Right lung (tissue), 10 donors: ENCODE measurements at places on chromosomes 6 and 20. TPM values are rescaled to one million over a fixed set of nuclear protein-coding genes. Genes with fewer than 3 reads are reported as not detected.

DNA sequence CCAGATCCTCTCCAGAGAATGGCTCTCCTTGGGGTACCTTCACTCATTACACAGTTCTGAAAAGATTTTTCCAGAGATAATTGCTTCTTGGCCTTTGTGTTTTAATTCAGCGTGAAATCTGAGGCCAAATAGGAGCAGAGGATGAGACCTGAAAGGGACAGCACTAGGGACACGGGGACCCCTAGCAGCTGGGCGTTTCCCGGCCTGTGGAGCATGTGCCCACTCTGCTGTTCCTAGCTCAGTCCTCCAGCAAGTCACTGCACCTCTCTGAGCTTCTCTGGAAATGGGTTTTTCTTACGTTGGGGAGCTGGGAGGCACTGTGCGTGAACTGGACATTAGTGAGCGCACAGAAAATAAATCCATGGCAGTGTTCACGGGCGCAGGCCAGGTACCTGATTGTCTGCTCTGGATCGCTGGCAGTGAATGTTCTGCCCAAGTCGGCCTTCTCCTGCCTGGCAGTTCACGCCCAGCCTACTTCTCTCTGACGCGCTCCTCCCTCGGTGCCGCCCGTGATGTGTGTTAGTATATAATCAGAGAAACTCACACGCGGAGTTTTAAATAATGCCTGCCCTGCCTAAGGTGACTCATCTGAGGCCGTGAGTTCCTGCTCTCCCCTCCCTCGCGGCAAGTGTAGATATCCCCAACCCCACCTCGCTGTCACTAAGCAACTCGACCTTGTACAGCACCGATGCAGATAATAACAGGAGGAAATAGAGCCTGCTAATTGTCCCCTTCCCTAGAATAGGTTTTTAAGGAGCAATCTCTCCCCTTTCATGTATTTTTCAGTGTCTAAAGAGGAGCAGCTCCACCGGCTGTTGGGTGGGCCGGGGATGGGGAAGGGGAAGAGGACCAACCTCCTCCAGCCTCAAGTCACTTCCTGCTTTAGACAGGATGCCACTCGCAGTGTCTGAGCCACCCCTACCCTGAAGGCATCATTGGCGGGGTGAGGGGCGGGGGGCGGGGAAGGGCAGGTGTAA is 2.7 kb upstream of the TUBB2A start:
- DNase-seq, result no peak

PACSIN1 gene
- 0.76 TPM for polyA plus RNA-seq

DNA sequence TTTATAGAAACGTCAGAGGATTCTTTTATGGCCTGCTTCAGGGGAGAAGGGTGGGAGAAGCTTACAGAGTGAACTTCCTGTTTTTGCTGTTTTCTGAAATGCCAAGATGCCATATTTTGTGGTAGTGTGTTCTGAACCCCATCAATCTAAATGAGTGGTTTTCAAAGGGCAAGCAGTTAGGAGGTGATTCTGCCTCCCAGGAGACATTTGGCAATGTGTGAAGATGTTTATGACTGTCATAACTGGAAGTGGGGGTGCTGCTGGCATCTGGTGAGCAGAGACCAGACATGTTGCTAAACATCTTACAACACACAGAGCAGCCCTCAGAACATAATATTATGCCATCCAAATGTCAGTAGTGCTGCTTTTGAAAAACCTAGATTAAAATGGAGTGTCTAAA is 6.0 kb upstream of the PRL start:
- no peak for DNase-seq

GRCh38 chr6:87968435-87969278 is 79.0 kb upstream of the SPACA1 start:
- peak; percentile 12 for DNase-seq

GRCh38 chr6:134183844-134184243 is 131.4 kb upstream of the SLC2A12 start:
- DNase-seq, result no peak

DNA sequence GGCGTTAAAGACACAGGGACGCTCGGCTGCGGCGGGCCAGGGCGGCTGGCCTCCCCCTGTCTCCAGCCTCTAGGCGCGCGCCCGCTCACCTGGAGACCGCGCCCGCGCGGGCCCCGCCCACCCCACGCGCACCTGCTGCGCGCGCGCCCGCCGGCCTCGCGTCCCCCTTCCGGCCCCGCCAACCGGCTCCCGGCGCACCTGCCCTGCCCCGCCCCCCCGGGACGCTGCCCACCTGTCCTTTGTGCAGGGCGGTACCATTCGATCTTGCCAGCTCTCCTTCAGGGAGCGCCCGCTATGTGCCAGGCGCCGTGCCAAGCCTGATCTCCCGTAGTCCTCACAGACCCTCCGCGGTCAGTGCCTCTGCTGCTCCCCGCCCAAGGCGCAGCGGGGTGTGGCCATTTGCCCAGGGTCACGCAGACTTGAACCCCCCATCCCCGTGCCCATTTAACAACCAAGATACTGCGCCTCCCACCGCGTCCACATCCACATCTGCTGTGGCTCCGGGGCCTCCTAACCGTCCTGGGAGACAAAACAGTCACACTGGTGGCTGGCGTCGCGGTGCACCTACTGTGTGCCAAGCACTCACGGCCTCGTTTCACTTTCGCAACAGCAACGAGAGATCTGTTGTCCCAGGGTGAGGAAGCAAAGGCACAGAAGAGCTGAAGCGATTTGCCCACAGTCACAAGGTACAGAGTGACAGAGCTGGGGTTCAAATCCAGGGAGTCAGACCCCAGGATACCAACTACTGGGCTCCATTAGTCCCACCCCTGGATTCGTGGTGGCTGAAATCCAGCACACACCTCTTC is 48.1 kb downstream of the NOL4L start:
- DNase-seq, result no peak

TMC2 gene
- polyA plus RNA-seq, result 0.09 TPM

REPS1 gene
- 69.0 TPM for polyA plus RNA-seq

DNA sequence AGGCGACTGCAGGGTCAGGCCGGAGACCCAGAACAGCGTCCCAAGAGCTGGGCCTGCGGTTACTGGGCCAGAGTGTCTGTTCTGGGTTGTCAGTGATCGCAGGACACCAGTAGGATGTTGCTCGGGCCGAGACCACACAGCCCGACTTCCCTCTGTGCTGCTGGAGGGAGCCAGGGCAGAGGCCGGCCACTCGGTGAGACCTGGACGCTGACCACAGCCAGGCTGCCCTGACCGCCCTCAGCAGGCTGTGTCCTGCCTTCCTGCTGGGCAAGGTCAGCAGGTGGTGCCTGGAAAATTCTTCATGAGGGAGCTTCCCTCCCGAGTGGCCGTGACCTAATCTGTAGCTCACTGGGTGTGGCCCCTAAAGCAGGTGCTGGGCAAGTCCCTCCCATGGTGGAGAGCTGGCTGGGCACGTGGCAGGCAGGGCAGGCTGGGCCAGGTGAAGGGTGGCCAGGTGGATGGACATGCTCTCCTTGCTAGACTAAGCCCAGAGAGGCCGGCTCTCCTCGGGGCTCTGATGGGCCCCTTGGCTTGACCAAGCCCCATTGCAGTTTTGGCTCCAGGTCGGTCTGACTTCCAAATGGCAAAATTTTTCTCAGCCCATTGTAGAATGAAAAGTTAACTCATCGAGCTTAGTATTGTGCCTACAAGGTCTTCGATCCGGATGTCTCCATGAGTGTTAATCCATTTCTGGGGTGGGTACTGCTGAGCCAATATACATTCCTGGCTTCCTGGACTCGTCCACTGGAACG is 1.9 kb downstream of the SLCO4A1 start:
- DNase-seq, result no peak

- DNase-seq, result no peak
These were observed 47.6 kb downstream of the KIZ start for GRCh38 chr20:21173485-21173884.

GRCh38 chr20:20608041-20608440 is 104.4 kb downstream of the RALGAPA2 start:
- no peak for DNase-seq

JPH2 gene
- 0.87 TPM for polyA plus RNA-seq

GRCh38 chr6:33404884-33405283 is 5.9 kb upstream of the PHF1 start:
- no peak for DNase-seq

CLIC1 gene
- 287 TPM for polyA plus RNA-seq

GRCh38 chr6:98579941-98580340 is 254.4 kb upstream of the POU3F2 start:
- DNase-seq, result no peak

GRCh38 chr20:22446613-22447446 is 137.5 kb downstream of the FOXA2 start:
- peak; percentile 42 for DNase-seq

- DNase-seq, result no peak
These were observed 908.0 kb downstream of the QKI start for GRCh38 chr6:164322533-164322932.

DNA sequence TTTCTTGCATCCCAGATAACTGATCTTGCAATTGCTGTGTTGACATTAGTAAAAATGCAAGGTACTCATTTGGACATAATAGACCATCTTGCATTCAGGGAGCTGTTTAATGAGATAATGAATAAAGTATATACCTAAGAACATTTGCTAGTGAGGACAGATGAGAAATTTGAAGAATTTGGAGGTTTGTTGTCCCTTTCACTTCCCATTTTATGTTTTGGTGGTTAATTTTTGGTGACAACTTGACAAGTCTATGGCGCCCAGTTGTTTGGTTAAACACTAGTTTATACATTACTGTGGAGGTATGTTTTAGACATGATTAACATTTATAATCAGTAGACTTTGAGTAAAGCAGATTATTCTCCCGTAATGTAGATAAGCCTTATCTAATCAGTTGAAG is 300.2 kb upstream of the SYNCRIP start:
- DNase-seq, result no peak

RARS2 gene
- polyA plus RNA-seq, result 69.9 TPM

- no peak for DNase-seq
These were observed 91.1 kb upstream of the HIVEP1 start for GRCh38 chr6:11921017-11921438.

DNA sequence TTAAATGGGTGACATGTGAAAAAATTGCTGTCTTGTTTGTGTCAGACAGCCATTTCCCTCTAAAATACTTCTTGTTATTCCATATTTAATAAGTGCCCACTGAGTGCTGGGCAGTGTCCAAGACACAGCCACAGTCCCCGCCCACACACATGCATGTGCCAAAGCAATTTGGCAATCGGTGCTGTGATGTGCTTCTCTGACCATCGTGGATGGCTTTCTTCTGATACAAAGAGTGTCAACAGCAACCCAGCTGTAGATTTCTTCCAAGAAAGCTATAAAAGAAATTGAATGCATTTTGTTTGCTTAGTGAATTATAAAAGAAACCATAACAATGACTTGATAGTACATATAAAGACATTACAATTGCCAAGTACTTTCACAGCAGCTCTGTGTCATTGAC is 140.5 kb upstream of the ATXN1 start:
- DNase-seq, result peak; percentile 85

- DNase-seq, result no peak
These were observed 77.1 kb downstream of the DHX35 start for GRCh38 chr20:39039261-39039660.

DNA sequence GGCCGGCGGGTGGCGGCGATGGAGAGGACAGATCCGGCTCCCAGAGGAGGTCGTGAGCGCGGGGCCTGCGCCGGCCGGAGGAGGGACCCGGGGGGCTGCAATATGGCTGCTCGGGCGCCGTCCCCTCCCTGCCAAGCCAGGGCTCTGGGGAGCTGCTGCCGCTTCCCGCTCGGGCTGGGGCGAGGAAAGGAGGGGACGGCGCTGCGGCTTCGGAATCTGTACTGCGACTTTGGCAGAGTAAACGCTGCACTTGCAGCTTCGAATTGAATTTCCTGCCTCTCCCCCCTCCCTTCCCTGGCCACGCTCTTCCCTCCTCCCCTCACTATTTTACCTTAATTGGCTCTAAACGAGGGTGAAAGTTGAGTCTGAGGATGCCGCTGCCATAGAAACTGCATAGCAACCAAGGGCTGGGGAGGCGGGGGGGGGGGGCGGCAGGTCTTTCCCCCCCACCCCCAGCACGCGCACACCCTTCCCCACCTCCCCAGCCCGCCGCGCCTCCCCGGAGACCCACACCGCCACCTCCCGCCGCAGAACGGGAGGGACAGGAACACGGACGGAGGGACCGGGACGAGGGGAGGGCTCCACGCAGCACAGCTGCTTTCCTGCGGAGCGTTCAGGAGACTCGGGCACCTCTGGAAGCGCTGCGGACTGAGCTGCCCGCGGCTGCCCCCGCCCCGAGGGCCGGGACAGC is 93.9 kb downstream of the RNASET2 start:
- peak; percentile 25 for DNase-seq
